Occipital lobe (tissue), 3 donors: ENCODE measurements at places on chromosomes 3 and 15.

- DNase-seq, result no peak
These were observed 27.8 kb downstream of the ALPK3 start for GRCh38 chr15:84844964-84845363.

DNA sequence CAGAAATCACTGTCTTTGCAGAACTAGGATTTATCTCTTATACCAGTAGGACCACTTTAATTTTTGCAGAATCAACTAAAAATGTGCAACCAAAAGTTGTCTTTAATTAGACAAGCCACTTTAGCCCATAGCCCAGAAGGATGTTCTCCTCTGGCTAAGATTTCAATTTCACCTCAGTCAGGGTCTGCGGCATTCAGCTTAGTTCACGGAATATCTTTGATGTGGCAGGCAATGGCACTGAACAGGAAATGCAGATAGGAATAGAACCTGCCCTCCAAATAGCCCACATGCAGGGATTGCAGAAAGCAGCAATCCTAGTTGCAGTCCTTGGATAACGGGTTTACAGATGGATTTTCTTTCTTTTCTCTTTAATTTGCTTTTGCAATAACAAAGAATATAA, 100.8 kb downstream of the MESD start:
- DNase-seq, result no peak

DNA sequence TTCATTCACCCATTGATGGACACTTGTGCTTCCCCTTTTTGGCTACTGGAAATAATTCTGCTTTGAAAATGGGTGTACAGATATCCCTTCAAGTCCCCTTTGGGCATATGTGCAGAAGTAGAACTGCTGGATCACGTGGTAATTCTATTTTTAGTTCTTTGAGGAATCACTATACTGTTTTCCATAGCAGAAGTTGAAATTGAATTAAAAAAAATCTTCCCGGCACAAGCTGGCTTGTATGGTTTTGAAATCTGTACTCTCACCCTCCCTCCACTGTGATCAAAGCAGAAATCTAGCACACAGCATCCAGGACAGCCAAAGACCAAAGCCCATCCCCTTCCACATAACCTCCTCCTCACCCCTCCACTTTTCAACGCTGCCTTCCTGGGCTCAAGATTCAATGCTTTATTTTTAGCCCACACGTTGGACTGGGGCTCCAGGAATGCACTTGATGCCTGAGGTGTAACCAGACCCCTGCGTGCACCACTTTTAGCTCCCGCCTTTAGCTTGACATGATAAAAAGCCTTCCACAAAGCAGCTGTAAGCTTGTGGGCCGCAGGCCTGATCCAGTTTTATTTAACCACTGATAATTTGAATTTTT, 29.9 kb downstream of the TMEM40 start:
- DNase-seq, result no peak

DNA sequence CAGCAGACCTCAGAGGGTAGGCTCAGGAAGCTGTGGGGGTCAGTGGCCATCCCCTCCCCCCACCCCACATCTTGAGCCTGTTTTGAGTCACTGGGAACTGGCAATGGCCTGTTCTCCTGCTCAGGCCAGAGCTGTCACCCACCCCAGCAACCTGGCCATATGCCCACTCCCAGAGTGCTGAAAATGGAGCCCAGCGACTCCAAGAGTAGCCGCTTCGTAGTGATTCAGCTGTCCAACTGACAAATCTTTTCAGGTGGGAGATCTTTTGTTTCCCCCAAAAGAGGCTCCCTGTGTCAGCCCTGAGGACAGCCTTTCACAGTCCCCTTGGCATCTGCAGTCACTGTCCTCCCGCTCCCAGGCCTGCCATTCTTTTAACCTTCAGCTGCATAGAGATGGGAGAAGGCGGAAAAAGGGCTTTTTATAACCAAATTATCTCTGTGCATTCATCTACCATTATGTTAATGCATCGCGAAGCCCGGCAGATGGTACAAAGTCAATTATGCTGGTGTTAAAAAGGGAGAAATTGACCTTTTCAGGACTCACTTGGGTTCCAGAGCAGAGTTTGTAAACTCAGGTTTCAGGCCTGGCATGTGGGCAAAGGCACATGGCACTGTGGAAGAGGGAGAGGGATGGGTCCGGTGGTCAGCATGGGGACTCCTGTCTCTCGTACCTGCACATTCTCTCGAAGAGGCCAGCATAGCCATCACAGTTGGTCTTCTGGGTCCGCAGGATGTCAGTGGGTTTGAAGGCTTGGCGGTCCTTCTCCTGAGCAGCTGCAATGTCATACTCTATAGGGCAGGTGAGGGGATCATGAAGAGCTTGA, 32.1 kb downstream of the KY start:
- DNase-seq, result peak; percentile 11

DNA sequence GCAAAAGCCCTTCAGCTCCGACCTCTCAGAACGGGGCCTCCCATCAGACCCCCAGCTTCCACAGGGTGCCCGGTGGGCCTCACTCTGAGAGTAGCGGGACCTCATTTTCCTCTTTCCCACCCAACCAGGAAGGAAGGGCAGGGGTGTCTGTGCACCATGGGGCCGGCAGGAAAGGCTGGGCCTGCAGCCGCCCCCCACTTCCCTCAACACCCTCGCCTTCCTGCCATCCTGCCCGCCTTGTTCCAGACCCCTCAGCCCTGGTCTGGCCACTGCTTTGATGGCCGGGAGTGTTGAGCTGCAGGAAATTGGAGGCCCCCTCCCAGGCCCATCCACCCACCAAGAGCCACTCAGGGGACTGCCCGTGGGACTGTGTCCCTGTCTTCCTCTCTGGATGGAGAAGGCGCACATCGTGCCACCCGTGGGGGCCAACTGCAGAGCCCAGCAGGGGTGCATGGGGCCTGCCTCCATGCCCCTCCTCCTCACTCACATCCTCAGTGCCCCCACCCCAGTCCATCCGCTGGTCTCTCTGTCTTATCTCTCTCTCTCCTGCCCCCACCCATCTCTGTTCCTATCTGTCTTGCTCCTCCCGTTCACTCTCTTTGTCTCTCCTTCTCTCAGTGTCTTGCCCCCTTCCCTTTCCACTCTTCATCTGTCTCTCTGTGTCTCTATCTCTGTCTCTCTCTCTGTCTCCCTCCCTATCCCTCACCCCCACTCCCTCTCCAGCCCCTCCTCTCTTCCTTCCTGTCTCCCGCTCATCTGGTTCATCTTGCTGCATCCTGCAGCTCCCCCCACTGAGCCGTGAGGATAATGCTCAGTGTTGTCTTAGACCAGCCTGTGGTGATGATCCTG, 1.8 kb upstream of the PLXND1 start:
- DNase-seq, result peak; percentile 18

GRCh38 chr3:72756900-72757299, 91.3 kb downstream of the SHQ1 start:
- no peak for DNase-seq

- no peak for DNase-seq
These were observed 43.2 kb downstream of the SCAPER start for GRCh38 chr15:76861815-76862397.

GRCh38 chr15:63891079-63891767, 57.5 kb upstream of the HERC1 start:
- peak; percentile 68 for DNase-seq

DNA sequence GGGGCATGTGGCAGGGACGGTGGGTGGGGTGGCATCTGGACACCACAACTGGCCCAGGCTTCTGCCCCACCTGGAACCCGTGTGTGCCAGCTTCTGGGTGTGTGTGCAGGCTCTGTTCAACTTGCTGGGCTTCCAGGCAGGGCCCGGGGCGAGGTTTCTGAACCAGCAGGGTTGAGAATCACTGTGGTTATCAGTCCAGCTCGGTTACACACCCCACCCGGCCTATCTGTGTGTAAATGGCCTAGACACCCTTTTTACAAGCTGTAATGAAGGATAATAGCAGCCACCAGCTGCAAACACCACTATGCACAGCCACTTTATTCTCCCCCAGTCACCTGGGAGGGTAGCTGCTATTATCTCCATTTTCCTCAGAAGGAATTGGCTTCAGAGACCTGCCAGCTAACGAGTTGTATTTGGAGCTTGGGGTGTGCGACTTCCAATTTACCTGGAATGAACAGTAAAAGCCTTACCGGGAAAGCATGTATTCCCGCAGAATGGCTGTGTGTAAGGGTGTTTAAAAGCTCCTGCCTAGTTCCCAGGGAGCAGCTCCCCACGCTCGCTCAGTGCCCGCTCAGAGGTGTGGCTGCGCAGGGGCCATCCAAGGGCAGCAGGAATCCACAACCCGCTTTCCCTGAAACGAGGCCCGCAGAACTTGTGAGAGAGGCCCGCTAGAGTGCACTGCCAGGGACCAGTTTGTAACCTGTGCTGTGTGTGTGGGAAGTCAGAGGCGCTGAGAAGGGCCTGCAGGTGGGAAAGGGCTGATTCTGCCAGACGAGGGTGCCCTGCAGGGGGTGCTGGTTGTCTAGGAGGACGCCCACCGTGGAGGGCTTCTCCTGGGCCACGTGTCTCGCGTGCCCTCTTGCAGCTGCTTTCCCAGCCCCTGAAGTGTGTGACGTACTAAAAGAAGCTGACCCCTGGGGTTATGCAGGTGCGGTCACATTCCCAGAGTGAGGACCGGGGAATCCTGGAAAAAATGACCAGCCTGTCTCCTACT, 83.5 kb downstream of the C3orf70 start:
- DNase-seq, result no peak

- DNase-seq, result no peak
These were observed 57.0 kb downstream of the NEK10 start for GRCh38 chr3:27312044-27312668.

DNA sequence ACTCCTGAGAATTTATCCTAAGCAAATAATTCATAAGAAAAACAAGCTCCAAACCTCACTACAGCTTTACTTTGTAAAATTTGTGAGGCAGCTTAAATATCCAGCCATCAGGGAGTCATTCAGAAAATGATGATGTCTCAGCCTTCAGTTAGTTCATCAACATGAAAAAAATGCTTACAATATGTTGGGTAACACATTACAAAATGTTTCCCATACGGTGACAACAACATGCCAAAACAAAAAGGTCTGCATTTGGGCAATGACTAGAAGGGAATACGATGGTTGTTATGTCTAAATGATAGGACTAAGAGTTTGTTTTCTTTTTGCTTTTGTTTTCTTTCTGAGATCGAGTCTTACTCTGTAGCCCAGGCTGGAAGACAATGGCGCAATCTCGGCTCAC, 47.0 kb upstream of the CFAP161 start:
- no peak for DNase-seq

DNA sequence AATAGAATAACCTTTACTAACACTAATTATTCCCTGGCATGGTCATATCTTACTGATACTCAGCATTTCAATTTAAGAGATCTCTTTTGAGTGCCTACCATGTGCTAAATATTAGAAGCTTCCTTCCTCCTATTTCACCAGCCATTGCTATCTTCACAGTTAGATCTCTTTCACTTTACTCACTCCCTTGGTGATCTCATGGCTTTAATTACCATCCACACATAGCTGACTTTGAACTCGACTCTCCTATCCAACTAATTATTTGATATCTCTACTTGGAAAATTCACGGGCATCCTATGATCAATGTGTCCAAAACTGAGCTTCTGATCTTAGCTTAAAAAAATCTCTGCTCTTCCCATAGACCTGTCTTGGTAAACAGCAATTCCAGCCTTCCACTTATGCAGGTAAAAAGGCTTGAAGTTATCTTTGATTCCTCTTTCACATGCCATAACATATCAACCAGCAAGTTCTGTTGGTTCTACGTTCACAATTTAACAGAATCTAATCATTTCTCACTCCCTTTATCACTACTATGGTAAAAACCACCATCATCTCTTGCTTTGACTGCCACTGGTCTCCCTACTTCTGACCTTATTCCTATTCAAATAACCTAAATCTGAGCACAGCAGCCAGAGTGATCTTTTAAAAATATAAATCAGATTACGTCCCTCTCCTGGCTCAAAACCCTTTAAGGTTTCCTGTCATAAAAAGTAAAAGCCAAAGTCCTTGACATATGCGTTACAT, 41.8 kb downstream of the HLTF start:
- DNase-seq, result no peak

GRCh38 chr3:147090461-147090860, 315.9 kb downstream of the ZIC4 start:
- no peak for DNase-seq

DNA sequence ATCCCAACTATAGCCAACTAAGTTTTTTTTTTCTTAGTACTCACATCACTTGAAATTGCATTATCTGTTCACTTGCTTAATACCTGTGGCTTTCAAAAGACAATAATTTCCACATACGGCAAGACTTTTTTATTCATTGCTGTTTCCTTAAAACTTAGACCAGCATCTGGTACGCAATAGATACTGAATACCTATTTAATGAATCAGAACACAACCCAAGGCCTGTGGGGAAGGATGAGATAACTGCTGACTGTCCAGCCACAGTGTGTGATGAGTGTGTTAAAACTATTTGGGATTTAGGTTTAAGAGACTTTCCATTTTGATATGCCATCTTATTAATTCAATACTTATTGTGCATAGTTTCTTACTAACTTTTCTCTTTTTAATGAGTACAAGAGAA, 988.7 kb downstream of the NTRK3 start:
- DNase-seq, result no peak

- DNase-seq, result no peak
These were observed 390.8 kb upstream of the ZNF385D start for GRCh38 chr3:22141769-22142168.

DNA sequence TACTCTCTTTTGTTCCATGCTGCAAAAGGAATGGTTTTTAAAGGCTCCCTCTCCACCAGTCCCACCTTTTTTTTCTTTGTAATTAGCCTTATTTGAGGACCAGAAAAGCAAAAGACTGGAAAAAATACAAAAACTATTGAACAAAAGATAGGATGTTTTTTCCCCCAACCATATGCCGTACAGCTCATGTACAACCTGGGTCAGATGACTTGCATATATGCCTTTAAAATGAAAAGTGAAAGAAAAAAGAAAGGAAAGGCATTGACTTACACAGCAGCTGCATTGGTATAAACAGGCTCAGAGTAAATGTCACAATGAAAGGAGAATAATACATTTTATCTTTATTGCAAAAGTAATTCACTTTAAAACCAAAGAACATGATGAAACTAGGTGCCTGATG, 69.5 kb upstream of the CMC1 start:
- DNase-seq, result no peak

- no peak for DNase-seq
These were observed 5.7 kb downstream of the SH3BP5 start for GRCh38 chr3:15326673-15327072.

- DNase-seq, result no peak
These were observed 72.7 kb downstream of the HMG20A start for GRCh38 chr15:77493324-77493907.

GRCh38 chr15:95350908-95351307, 979.6 kb upstream of the NR2F2 start:
- no peak for DNase-seq

- no peak for DNase-seq
These were observed 13.3 kb upstream of the TNFSF10 start for GRCh38 chr3:172536505-172536904.

- DNase-seq, result no peak
These were observed 2.5 kb upstream of the EOMES start for GRCh38 chr3:27724459-27725197.

GRCh38 chr3:187828579-187829452, 83.5 kb upstream of the BCL6 start:
- DNase-seq, result no peak
